ENCODE measurements at places on chromosomes 11 and 22. TPM values are rescaled to one million over a fixed set of nuclear protein-coding genes. Genes with fewer than 3 reads are reported as not detected.

The NECTIN1 gene
- total RNA-seq = 44.6 TPM

The SYT7 gene
- 4.1 TPM for total RNA-seq

The OR52A1 gene
- not detected for total RNA-seq

DNA sequence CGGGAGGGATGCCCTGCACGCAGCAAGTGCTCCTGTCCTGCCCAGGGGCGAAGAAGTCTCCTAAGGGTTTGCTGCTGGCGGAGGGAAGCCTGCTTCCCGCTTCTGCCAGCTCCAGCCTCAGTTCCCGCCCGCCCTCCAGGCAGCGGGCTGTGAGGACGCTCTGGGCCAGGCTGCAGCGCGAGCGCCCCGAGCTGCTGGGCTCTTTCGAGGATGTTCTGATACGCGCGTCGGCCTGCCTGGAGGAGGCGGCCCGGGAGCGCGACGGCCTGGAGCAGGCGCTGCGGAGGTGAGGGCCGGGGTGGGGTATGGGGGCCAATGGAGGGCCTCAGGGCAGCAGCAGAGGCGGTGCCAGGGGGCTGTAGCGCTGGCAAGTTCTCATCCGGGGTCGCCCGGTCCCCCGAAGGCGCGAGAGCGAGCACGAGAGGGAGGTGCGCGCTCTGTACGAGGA is 2.2 kb downstream of the CRACR2B start:
- peaks cover 63% of the 10 kb centered on the region for H3K27me3 ChIP-seq
- peak overlapping the region; percentile 81 for H3K4me3 ChIP-seq
- DNase-seq = no peak

DNA sequence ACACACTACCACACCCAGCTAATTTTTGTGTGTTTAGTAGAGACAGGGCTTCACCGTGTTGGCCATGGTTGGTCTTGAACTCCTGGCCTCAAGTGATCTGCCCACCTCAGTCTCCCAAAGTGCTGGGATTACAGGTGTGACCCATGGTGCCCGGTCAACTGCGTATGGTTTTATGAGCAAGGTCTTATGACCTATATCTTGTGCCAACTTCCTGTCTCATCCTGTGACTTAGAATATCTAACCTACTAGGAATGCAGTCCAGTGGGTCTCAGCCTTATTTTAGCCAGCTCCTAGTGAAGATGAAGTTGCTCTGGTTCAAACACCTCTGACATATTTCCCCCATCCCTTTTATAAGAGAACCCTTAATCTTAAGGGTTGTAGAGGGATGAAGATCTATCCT is 66.1 kb upstream of the OR5AN1 start:
- no peak overlapping the region for H3K27ac ChIP-seq
- no peak overlapping the region for H3K4me3 ChIP-seq
- no peaks in the 10 kb centered on the region for H3K4me1 ChIP-seq
- no peak for DNase-seq
- H3K27me3 ChIP-seq = peaks cover 8% of the 10 kb centered on the region

GRCh38 chr22:45757068-45757467 is 85.4 kb downstream of the ATXN10 start:
- H3K27me3 ChIP-seq = no peaks in the 10 kb centered on the region
- DNase-seq = no peak
- peaks cover 13% of the 10 kb centered on the region for H3K4me1 ChIP-seq
- no peak overlapping the region for H3K27ac ChIP-seq
- H3K4me3 ChIP-seq = no peak overlapping the region

DNA sequence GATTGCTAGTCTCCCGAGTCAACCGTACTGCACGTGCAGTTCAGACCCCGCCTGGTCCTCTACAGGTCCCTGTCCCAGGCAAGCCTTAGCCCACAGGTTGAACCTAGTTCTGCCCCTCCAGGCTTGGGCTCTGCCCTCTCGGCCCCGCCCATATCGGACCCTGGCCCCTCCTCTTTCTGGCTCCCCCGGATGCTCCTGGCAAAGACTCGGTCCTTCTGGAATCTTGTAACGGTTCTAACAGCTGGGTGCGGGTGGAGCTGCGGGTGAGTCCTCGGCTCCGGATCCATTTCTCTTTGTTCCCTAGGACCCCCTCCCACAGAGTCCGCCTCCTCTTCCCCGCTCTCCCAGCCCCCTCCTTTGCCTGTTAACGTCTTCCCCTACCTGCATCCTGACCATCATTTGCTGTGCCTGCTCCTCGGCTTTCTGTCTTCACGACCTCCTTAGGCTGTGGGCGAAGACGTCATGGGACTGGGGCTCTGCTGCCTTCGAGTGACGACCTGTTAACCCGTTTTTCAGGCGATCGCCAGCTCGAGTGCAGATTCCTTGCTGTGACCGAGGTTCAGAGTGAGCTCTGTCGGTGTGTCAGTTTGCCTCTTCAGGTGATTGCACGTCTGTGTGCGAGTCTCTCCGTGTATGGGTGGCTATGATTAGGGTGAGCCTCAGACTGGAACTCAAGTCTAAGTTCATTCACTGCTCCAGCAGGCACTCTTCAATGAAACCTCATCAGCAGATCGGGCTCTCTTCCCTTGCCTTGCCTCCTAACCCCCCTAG is at the start of gene DNHD1:
TSS of gene DNHD1 (plus strand) at position 212 of the 771 bp plus-strand sequence. CDS start 936 bp downstream, outside the sequence.
- DNase-seq = no peak
- no peak within 1 kb of the TSS for H3K4me3 ChIP-seq
- peak within 1 kb of the TSS; percentile 1 for H3K27ac ChIP-seq
- H3K27me3 ChIP-seq = no peaks in the 10 kb centered on the region
- H3K4me1 ChIP-seq = no peaks in the 10 kb centered on the region

DNA sequence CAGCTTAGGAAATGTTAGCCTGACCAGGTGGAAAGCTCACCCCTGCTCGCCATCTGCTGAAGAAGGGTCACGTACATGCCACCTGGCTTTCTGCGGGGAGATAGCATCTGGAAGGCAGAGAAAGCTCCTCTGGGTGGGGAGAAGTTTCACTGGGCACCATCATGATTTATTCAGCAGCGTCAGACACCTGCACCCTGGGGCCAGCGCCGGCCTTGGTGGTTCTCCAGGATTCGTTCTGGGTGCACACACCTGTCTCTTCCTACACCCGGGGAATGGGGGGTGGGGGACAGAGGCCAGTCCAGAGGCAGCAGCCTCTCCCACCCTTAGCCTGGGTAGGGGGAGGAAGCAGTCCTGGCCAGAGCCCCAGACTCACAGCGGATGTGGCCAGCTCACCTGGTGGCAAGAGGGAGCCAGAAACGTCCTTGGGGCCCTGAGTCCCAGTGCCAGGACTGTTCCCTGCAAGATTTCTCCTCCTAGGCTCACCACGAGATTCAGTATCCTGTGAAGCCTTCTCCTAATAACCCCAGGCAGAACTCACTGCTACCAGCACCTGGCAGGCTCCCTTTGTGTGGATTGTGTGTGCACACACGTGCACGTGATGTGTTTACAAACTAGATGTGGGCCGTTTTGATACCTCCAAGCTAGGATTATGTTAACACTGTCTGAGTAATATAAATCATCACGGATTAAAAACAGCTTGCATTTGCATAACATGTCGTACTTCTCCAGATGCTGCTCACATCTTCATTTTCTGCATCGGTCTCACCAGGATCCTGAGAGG is 17.3 kb upstream of the RASD2 start:
- H3K4me1 ChIP-seq = peaks cover 4% of the 10 kb centered on the region
- H3K27ac ChIP-seq = no peak overlapping the region
- no peak for DNase-seq
- H3K4me3 ChIP-seq = no peak overlapping the region

DNA sequence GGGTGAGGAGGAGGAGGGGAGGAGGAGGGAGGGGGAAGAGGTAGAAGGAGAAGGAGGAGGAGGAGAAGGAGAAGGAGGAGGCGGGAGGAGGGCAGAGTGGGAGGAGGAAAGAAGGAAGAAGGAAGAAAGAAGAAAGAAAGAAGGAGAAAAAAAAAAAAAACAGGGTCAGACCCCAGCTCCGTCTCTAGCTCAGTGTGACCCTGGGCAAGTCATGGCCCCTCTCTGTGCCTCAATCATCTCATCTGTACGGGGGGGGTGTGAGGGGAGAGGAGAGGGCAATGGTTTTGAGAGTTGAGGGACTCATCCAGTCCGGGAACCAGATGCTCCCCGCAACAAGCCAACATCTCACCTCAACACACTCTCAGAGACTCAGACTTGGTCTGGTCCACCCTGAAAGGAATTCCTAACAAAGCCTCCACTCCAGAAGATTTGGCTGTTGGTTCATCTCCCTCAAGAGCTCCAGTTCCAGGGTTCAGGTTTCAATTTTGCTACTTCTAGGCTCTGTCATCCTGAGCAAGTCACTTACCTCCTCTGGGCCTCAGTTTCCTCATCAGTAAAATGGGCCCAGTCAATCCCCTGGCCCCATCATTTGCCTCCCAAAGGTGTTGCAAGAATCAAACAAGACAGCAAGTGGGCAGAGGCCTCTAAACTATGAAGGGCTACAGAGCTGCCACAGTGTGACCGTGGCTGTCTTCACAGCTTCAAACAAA is 7.7 kb downstream of the CARD10 start:
- peak overlapping the region; percentile 45 for H3K27ac ChIP-seq
- no peak for DNase-seq
- peaks cover 7% of the 10 kb centered on the region for H3K27me3 ChIP-seq
- H3K4me3 ChIP-seq = peak overlapping the region; percentile 24

DNA sequence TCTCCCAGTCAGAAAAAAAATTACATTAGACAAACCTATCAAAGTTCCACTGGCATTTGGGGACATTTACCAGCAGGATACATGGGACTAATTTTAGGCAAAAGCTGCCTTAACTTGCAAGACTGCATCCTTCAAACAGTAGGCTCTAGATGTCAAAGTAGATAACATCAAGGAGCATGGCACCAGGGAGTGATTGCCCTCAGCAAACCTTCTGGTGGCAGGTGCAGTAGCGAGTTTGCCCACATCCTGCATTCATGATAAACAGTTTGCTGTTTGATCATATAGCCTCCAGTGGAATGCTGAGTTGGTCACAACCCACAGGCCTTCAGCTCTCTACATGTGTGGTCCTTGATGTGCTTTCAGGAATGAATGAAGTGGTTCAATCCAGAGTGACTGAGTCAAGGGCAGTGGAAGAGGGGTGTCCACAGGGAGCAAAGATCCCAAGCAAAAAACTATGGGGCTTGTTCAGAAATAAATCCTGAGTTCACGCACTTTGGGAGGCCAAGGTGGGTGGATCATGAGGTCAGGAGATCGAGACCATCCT is 12.0 kb downstream of the SCGB1D2 start:
- H3K36me3 ChIP-seq = peaks cover 12% of the 10 kb centered on the region
- H3K27ac ChIP-seq = no peak overlapping the region
- DNase-seq = no peak
- peaks cover 53% of the 10 kb centered on the region for H3K27me3 ChIP-seq
- H3K4me3 ChIP-seq = no peak overlapping the region

- no peaks in the 10 kb centered on the region for H3K27me3 ChIP-seq
- no peaks in the 10 kb centered on the region for H3K4me1 ChIP-seq
- no peak for DNase-seq
- no peak overlapping the region for H3K4me3 ChIP-seq
- H3K36me3 ChIP-seq = no peaks in the 10 kb centered on the region
Measured at GRCh38 chr11:3623121-3623520, 18.7 kb downstream of the ART5 start.

DNA sequence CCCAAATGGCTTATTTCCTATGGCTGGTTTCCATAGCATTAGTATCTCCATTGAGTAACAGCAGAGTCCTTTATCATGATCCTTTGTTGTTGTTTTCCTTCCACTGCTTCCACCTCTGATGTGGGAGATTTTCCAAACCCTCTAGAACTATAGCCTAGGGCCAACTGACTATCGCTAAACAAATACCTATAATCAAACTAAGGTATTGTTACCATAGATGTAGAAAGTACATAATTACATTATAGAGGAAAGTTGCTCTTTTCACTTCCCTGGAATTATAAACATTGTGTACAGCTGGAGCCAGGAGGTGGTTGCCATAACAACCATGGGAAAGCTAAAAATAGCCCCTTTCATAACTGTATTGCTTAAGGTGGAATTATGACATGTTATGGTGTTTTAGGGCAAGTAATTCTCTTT is 47.0 kb upstream of the ALKBH3 start:
- peaks cover 10% of the 10 kb centered on the region for H3K36me3 ChIP-seq
- no peaks in the 10 kb centered on the region for H3K27me3 ChIP-seq
- DNase-seq = no peak
- H3K4me3 ChIP-seq = no peak overlapping the region

The SLC15A3 gene
- 7.4 TPM for total RNA-seq

- H3K27ac ChIP-seq = no peak overlapping the region
- H3K27me3 ChIP-seq = peaks cover 4% of the 10 kb centered on the region
- no peak overlapping the region for H3K4me3 ChIP-seq
Measured at GRCh38 chr11:75055511-75055910, 41.2 kb downstream of the OR2AT4 start.

The CD6 gene
- 0.39 TPM for total RNA-seq

The PKDREJ gene
- not detected for total RNA-seq

The MS4A7 gene
- not detected for total RNA-seq

The UBE2L6 gene
- total RNA-seq = 68.7 TPM

- no peaks in the 10 kb centered on the region for H3K36me3 ChIP-seq
- no peak overlapping the region for H3K27ac ChIP-seq
- no peak overlapping the region for H3K4me3 ChIP-seq
- DNase-seq = no peak
- no peaks in the 10 kb centered on the region for H3K27me3 ChIP-seq
- H3K4me1 ChIP-seq = no peaks in the 10 kb centered on the region
Measured at GRCh38 chr11:117917591-117918151, 11.5 kb downstream of the TMPRSS13 start.

- H3K4me1 ChIP-seq = no peaks in the 10 kb centered on the region
- H3K27ac ChIP-seq = no peak overlapping the region
- H3K27me3 ChIP-seq = no peaks in the 10 kb centered on the region
- no peak for DNase-seq
- peaks cover 8% of the 10 kb centered on the region for H3K36me3 ChIP-seq
- H3K4me3 ChIP-seq = no peak overlapping the region
Measured at GRCh38 chr11:111185266-111185665, 60.3 kb upstream of the POU2AF2 start.

The FGF3 gene
- total RNA-seq = not detected

- H3K4me3 ChIP-seq = no peak overlapping the region
- H3K36me3 ChIP-seq = peaks cover 5% of the 10 kb centered on the region
- H3K27ac ChIP-seq = no peak overlapping the region
- DNase-seq = no peak
- peaks cover 9% of the 10 kb centered on the region for H3K27me3 ChIP-seq
- H3K4me1 ChIP-seq = no peaks in the 10 kb centered on the region
Measured at GRCh38 chr22:34017205-34017604, 96.9 kb upstream of the LARGE1 start.

The MRGPRX4 gene
- total RNA-seq = not detected

The LMO1 gene
- total RNA-seq = 1.5 TPM

The NOX4 gene
- total RNA-seq = 5.1 TPM

The PTPN5 gene
- total RNA-seq = 6.4 TPM

GRCh38 chr22:36088292-36088691 is 59.7 kb upstream of the RBFOX2 start:
- no peaks in the 10 kb centered on the region for H3K4me1 ChIP-seq
- no peak overlapping the region for H3K4me3 ChIP-seq
- no peaks in the 10 kb centered on the region for H3K36me3 ChIP-seq
- no peak for DNase-seq

GRCh38 chr22:44489817-44490216 is 8.2 kb downstream of the RTL6 start:
- no peaks in the 10 kb centered on the region for H3K27me3 ChIP-seq
- no peak overlapping the region for H3K27ac ChIP-seq
- peaks cover 7% of the 10 kb centered on the region for H3K36me3 ChIP-seq
- H3K4me3 ChIP-seq = no peak overlapping the region

The DGCR6 gene
- total RNA-seq = 4.9 TPM

- H3K36me3 ChIP-seq = no peaks in the 10 kb centered on the region
- no peak overlapping the region for H3K27ac ChIP-seq
- no peaks in the 10 kb centered on the region for H3K4me1 ChIP-seq
- peaks cover 2% of the 10 kb centered on the region for H3K27me3 ChIP-seq
- no peak for DNase-seq
- no peak overlapping the region for H3K4me3 ChIP-seq
Measured at GRCh38 chr11:6646918-6647679, 8.5 kb downstream of the DCHS1 start.

- no peak overlapping the region for H3K4me3 ChIP-seq
- peaks cover under 1% of the 10 kb centered on the region for H3K36me3 ChIP-seq
Measured at GRCh38 chr11:69127884-69128283, 27.9 kb upstream of the SMIM38 start.
